Breast epithelium (tissue), 4 donors: ENCODE measurements at places on chromosomes 7 and 10.

DNA sequence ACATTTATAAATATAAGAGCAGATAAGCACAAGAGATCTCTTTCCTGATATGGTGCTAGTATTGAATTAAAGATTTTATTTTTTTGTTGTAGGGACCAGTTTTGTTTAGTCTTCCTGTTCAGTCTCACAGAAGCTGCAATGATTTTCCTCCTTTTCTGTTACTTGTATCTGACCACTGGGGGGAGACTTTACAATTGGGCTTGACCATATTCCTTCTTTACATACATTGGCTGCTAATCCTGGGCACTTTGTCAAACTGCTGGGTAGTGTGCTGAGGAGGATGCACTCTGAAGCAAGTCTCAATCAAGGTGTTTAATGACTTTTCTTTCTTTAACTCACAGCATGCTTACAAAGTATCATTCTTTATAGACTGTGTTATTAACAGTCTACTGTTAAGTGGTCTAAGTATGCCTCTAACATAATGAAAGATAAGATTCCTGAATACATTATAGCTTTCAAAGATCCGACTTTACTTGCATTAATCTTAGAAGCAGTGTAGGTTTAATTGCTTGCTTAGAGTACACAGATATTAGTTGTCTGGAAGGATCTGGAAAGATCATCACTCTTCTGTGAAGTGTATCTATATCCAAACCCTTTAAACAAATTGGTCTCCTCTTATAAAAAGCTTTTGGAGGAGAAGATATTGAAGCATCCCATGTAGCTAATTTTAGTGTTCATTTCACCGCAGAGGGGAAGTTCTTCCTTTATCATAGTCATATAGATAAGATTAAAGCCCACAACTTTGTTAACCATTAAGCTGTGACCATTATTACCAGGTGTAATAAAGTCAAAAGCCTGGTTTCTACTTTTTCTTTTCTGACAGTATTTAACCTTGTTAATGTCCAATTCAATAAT is 3.1 kb downstream of the PALS2 start:
- H3K27ac ChIP-seq: no peak overlapping the region
- H3K4me1 ChIP-seq: no peaks in the 10 kb centered on the region
- H3K36me3 ChIP-seq: no peaks in the 10 kb centered on the region
- no peaks in the 10 kb centered on the region for H3K27me3 ChIP-seq
- H3K4me3 ChIP-seq: no peak overlapping the region
- DNase-seq: no peak

DNA sequence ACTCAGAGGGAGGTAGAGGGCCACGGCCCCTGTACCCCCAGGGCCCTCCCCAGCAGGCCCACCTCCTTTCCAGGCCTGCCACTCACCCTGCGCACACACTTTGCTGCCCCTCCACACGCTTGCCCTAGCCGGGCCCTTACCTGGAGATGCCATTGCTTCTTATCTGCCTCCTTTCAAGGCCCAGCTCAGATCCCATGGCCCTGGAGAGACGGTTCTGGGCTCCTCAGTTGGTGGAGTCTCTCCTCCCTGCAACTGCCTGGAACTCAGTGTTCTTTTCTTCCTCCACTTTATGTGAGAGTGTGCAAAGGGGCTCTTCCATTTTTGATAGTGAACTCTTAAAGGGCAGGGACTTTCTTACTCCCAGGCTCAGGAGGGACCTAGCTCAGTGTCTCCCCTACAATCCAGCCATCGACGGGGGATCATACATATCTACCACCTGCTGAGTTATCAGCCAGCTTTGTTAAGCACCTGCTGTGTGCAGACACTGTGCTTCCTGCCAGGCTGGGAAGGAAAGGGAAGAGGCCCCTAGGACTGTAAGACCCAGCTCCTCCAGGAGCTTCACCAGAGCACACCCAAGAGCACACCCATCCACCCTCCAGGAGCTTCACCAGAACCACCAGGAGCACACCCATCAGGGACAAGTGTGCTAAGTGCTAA is 89.3 kb upstream of the MACROH2A2 start:
- H3K4me3 ChIP-seq: no peak overlapping the region
- no peak for DNase-seq
- no peaks in the 10 kb centered on the region for H3K27me3 ChIP-seq
- H3K27ac ChIP-seq: no peak overlapping the region
- H3K4me1 ChIP-seq: no peaks in the 10 kb centered on the region
- H3K36me3 ChIP-seq: no peaks in the 10 kb centered on the region

DNA sequence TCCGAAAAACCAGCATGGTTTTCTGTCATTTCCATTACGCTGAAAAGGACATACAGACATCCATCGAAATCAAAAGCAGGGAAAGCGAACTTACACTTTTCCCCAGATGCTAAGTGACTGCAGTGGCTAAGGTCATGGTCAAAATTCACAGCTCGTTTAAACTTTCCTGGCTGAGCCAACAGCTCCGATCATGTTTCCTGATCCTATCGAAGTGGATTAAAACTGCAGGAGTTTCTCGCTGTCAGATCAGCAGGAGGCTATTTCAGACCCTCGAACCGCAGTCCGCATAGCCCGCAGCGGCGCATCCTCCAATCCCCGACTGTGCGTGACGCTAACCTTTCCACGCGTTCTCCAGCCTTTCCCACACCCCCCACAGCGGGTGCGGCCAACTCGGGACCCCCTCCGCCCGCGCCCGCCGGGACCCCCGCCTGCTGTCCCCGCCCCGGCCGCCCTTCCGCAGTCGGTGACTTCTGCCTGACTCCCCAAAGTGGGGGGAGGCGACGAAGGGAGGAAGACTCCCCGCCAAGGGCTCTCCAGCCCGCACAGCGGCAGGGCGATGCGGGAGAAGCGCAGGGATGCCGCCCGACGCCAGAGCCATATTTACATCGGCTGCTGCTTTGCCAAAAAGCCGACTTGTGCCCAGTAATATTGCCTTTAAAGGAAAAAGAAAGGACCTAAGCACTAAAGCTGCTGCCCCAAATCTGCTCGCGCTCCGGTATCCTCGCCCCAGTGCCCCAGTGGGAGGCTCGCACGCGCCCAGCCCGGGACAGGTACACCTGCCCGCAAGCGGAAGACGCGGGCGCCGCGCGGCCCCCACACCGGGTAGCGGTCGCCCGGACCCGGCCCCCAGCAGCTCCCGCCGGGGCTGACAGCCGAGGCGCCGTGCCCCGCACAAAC is 1.2 kb downstream of the PIP4K2A start:
- H3K27ac ChIP-seq: peak overlapping the region; percentile 92
- H3K4me3 ChIP-seq: peak overlapping the region; percentile 93
- no peaks in the 10 kb centered on the region for H3K36me3 ChIP-seq
- H3K27me3 ChIP-seq: no peaks in the 10 kb centered on the region

DNA sequence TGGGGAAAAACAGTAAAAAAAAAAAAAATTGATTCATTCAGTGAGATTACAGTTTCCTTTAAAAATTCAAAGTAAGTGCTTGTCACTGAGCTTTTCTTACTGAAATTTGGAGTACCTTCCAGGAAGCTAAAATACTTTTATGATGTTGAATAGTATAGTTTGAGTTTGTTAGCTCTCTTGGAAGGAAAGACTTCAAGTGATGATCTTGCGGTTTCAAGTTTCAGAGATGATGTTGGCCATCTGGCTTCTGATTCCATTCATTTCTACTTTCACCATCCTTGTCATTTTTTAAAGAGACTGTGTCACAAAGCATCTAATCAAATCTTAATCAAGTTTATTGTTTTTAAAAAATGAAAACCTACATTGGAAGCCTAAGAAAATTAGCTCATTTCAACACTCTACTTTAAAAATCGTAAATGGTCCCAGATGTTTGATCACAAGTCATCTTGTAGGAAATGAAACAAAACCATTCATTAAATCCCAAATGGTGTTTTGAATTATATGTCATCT is 4.9 kb upstream of the HERPUD2 start:
- no peaks in the 10 kb centered on the region for H3K27me3 ChIP-seq
- no peaks in the 10 kb centered on the region for H3K4me1 ChIP-seq
- H3K27ac ChIP-seq: no peak overlapping the region
- no peak overlapping the region for H3K4me3 ChIP-seq
- H3K36me3 ChIP-seq: no peaks in the 10 kb centered on the region

GRCh38 chr7:14023838-14024237 is 34.4 kb upstream of the ETV1 start:
- H3K4me3 ChIP-seq: no peak overlapping the region
- H3K27me3 ChIP-seq: no peaks in the 10 kb centered on the region
- H3K4me1 ChIP-seq: no peaks in the 10 kb centered on the region
- no peak overlapping the region for H3K27ac ChIP-seq
- no peak for DNase-seq

DNA sequence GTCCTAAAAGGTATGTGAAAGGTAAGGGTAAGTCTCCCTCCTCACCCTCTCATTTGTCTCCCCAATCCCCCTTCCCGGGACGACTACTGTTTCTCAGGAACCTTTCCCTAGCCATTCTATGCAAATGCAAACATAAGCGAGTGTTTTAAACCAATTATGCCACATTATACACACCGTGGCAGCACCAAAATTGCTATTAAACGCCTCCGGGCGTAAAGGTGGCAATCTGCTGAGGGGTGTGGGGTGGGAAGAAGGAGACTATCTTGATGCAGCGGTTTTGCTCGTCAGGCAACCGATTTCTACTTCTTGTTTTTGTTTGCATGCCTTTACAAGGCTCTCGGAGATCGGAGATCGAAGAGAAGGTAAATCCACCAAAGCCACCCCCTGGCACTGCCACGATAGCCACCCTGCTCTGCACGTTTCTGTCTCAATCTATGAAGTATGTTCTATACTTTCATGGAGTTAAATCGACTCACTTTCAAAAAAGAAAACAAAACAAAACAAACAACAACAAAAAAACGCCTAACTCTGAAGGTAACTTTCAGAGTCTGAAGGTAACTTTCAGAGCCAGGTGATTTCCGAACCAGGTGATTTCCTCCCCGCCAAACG is 46.0 kb upstream of the CDK1 start:
- peak overlapping the region; percentile 80 for H3K4me3 ChIP-seq
- H3K4me1 ChIP-seq: no peaks in the 10 kb centered on the region
- no peaks in the 10 kb centered on the region for H3K27me3 ChIP-seq
- no peak for DNase-seq

DNA sequence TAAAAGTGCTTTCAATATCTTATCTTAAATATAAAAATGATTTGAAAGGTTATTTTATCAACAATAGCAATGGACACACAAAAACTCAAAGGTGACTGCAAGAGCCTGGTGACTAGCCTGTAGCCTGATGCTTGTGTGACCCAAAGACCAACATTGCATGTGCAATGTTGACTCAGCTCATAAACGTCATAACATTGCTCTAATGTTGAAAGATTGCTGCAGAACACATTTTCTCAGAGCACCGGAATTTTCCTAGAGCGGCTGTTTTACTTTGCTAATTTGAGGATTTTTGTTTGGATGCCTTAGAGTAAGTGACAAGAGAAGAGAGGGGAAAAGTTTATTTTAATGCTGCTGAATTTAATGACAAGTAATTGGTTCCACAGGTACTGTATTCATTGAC is 107.1 kb downstream of the RAB18 start:
- H3K36me3 ChIP-seq: no peaks in the 10 kb centered on the region
- DNase-seq: no peak
- H3K27me3 ChIP-seq: no peaks in the 10 kb centered on the region
- no peak overlapping the region for H3K27ac ChIP-seq

GRCh38 chr10:114708084-114708483 is 50.0 kb upstream of the ABLIM1 start:
- no peaks in the 10 kb centered on the region for H3K4me1 ChIP-seq
- no peaks in the 10 kb centered on the region for H3K27me3 ChIP-seq
- H3K27ac ChIP-seq: no peak overlapping the region
- no peak for DNase-seq
- no peak overlapping the region for H3K4me3 ChIP-seq

DNA sequence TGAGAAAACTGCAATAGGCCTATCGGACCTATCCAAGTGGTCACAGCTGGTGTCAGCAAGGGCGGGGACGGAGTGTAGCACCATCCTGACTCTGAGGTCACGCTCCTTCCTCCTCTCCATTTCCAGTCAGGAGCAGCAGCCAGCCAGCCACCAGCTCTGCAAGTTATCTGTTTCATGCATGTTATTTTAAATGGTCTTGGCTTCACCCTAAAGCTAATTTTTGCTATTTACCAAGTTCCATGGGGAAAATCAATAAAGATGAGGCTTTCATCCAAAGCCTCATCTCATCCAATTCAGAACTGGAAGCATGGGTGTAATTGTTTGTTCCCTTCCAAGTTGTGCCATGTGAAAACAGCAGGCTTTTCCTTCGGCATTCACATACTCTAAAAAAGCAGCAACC is 49.3 kb downstream of the ICA1 start:
- H3K4me1 ChIP-seq: no peaks in the 10 kb centered on the region
- no peak for DNase-seq
- no peak overlapping the region for H3K27ac ChIP-seq

DNA sequence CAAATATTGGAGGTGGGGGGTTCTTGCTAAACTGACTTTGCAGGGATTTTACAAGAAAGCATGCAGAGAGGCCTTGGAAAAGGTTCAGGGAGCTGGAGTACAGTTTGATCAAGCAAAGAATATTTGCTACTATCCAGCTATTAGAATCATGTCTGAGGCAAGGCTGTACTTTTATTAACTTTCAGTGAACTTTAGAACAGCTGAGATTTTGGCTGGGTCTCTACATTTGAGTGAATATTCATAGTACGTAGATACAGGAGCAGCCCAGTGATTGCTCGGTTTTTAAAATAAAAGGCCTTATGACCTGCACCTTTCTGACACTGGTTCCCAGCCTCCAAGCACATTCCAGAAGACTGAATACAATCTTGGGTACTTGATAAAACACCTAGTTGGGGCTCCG is 496.8 kb upstream of the AKR1E2 start:
- no peak for DNase-seq
- no peaks in the 10 kb centered on the region for H3K4me1 ChIP-seq
- H3K4me3 ChIP-seq: no peak overlapping the region
- no peaks in the 10 kb centered on the region for H3K27me3 ChIP-seq
- H3K36me3 ChIP-seq: no peaks in the 10 kb centered on the region

DNA sequence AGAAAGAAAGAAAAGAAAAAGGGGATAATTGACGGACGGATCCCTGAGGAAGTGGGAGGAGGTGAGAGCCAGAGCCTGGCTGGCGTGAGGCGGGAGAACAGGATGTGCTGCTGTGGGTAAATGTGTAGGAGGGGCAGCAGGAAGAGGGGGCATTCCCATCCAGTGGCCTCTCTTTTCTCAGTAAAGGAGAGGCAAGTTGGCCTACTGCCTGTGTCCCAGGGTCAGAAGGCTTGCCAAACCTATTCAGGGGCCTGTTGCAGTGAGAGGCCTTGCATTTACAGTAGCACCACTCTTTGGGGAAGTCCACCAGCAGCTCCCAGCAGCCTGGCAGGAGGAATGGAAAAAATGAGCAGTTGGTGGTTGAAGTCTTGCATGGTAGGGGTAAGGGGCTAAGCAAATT is 26.6 kb upstream of the ASCC1 start:
- peak; percentile 71 for DNase-seq
- H3K27ac ChIP-seq: peak overlapping the region; percentile 77
- no peak overlapping the region for H3K4me3 ChIP-seq
- H3K4me1 ChIP-seq: peaks cover 8% of the 10 kb centered on the region
- H3K36me3 ChIP-seq: no peaks in the 10 kb centered on the region

DNA sequence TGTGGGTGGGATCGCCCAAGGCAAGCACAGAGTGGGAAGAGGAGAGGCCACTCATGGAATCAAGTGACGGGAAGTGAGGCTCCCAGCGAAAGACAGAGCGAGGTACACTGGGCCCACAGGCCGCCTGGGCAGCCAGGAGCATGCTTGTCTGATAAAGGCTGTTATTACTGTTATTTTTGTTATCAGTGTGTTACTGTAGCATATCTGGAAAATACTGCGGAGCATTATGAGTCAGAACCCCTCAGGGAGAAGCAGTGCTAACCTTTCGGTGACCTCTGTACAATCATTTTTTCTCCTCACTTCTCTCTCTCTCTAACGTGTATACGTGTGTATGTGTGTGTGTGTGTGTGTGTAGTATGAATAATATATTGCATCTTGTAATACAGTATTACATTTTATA is 3.8 kb upstream of the TCERG1L start:
- DNase-seq: no peak
- H3K27me3 ChIP-seq: peaks cover 67% of the 10 kb centered on the region
- no peak overlapping the region for H3K27ac ChIP-seq
